ENCODE measurements at places on chromosomes 16 and 17. TPM values are rescaled to one million over a fixed set of nuclear protein-coding genes. Genes with fewer than 3 reads are reported as not detected.

- DNase-seq = no peak
Measured at GRCh38 chr16:57266531-57267260, 17.8 kb downstream of the PLLP start.

The ASB16 gene
- 18.2 TPM for polyA plus RNA-seq

The DHODH gene
- 12.1 TPM for polyA plus RNA-seq

The CDC27 gene
- 49.6 TPM for polyA plus RNA-seq

The CACNG3 gene
- not detected for polyA plus RNA-seq

The CHST4 gene
- not detected for polyA plus RNA-seq

The TBC1D28 gene
- not detected for polyA plus RNA-seq

The ETV4 gene
- 5.4 TPM for polyA plus RNA-seq

DNA sequence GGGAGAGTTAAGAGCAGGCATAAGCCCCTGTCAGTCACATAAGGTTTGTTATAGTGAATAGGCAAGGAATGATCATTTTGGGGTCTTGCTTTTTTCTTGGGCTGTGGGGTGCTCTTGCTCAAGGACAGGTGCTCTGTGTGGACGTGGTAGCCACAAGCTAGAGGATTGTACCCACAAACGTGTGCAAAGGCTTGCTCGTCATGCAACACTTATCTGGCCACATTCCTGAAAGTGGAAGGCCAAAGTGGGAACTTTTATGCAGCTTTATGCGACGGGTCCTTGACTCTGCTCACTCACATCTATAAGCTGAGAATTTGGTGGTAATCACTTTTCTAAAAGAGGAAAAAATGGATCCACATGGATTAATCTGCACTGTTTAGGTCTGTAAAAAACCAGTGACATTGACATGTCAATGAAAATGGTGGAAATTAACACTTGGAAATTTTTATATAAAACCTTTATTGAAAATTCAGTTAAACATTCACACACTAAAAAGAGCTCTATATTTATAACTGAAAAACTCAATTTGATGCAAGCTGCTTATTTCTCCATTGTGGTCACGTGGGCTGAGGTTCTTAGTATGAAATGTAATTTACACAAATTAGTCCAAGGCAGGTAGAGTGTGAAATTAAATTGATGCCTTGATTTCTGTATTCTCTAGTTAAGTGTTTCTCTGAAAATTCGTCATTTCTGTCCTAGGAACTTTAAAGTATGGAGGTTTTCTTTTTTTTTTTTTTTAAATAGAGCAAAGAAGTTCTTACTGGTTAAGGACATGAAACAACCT is 162.3 kb downstream of the MSI2 start:
- DNase-seq = no peak

The NPIPA8 gene
- 1.1 TPM for polyA plus RNA-seq

GRCh38 chr17:17110520-17110919 is 68.3 kb downstream of the MPRIP start:
- DNase-seq = no peak

The HELZ gene
- 20.6 TPM for polyA plus RNA-seq

The SLC16A5 gene
- 6.9 TPM for polyA plus RNA-seq

The PRKCA gene
- polyA plus RNA-seq = 2.4 TPM

GRCh38 chr16:56278196-56278855 is 87.0 kb downstream of the GNAO1 start:
- no peak for DNase-seq

DNA sequence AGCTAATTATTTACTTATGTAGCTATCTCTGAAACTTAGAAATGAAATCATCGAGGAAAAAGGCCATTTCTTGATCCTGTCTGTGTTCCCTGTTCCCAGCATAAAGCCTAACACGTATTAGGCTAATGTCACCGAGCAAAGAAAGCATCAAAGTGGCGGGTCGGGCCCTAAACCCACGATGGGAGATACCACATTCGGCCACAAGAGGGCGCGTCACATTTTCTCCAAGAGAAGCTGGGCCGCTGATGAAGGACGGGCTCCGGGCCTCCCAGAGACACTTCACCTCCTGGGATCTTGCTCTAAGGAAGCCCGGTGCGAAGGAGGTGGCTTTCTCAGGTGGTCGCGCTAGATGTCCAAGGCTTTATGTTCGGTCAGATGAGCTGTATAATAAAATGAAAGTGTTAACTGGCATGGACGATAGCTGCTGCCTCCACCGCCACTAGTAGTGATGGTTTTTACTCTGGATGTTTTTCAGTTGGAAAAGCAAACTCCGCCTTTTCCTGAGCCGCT is 853 bp upstream of the PDK2 start:
- DNase-seq = peak; percentile 68

The GRB7 gene
- 0.51 TPM for polyA plus RNA-seq

DNA sequence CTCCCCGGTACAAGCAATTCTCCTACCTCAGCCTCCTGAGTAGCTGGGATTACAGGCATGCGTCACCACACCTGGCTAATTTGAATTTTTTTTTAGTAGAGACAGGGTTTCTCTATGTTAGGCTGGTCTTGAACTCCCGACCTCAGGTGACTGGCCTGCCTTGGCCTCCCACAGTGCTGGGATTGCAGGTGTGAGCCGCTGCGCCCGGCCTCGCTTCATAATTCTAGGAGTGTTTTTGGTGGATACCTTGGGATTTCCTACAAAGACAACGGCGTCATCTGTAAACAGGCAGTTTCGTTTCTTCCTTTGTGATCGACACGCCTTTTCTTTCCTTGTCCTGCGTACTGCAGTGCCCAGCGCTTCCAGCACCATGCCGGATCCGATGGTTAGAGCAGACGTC is 60.9 kb upstream of the GNG13 start:
- DNase-seq = no peak

GRCh38 chr17:45948881-45949624 is 50.0 kb upstream of the STH start:
- DNase-seq = no peak

The KRT24 gene
- not detected for polyA plus RNA-seq

- DNase-seq = no peak
Measured at GRCh38 chr17:49637050-49637449, 40.8 kb downstream of the SPOP start.

- DNase-seq = no peak
Measured at GRCh38 chr17:48209973-48210372, 102.4 kb downstream of the SNX11 start.

DNA sequence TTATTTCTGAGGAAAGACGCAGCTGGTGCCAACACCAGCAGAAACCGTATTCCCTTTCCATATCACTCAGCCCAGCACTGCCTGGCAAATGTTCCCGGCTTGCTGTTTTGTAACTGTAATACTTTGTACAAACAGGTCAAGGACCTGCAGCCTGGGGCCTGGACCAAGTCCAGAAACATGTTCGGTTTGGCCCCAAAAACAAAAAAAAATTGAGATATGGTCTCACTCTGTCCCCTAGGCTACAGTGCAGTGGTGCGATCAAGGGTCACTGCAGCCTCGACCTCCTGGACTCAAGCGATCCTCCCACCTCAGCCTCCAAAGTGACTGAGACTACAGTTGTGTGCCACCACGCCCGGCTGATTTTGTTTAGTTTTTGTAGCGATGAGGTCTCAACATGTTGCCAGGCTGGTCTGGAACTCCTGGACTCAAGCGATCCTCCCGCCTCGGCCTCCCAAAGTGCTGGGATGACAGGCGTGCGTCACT is 1.2 kb downstream of the HAGH start:
- DNase-seq = no peak

GRCh38 chr16:73553941-73554660 is 506.2 kb upstream of the ZFHX3 start:
- no peak for DNase-seq

The CCDC144A gene
- polyA plus RNA-seq = 2.0 TPM

- peak; percentile 86 for DNase-seq
Measured at GRCh38 chr17:21214015-21214776, at the start of gene TMEM11. Gene TMEM11 (minus strand): TSS chr17:21214161. CDS start chr17:21214152, 9 bp downstream.

DNA sequence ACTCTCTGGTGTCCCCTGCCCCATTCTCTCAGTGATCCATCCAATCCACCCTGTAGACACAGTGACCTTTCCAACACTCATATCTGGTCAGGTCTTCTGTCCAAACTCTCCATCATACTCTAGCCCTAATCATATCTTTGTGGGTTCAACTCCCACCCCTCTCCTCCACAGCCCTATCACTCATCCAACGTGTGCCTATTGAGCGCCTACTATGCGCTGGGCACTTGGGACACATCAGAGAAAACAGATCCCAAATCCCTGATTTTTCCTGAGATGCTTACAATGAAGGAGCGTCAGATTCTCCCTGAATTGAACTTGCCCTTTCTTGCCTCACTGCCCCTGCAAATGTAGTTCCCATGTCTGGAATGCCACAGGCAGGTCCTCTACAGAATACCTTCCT is 1.8 kb downstream of the DCTPP1 start:
- DNase-seq = no peak

The KRT12 gene
- polyA plus RNA-seq = 0.08 TPM

DNA sequence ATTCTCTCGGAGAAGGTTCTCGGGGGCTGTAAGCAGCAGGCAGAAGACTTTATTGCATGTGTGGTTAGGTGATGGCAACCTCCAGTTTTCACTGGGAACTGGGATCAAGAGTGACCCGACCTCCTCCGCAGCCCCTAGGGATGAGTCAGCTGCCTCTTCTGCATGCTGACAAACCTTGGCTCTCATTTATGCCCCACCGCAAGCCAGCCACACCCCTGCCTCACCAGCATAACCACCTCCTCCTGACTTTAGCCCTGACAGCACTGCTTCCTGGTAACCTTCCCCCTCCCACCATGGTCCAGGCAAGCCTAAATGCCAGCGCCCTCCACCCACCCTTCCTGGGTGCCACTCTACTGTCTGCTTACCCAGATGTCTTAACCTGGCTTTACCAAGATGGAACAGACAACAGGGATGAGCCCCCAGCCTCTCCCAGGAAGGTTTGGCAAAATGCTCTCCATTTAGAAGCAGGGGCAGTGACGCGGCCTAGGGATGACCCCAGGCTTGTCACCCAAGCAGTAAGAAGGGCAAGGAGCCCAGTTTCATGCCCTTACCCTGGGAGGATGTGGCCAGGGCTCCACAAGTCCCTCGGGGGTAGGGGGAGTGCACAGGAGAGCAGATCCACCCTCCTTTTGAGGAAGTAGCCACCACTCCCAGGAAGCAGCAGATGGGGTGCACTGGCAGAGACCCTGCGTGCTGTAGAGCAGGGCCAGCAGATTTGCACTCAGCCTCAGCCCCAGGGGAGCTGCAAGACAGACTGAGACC is 73.5 kb downstream of the GOSR1 start:
- DNase-seq = no peak

- no peak for DNase-seq
Measured at GRCh38 chr17:82839617-82840292, at the start of gene ZNF750. Gene ZNF750 (minus strand): TSS chr17:82840022. CDS start chr17:82832454, 7,568 bp downstream.

DNA sequence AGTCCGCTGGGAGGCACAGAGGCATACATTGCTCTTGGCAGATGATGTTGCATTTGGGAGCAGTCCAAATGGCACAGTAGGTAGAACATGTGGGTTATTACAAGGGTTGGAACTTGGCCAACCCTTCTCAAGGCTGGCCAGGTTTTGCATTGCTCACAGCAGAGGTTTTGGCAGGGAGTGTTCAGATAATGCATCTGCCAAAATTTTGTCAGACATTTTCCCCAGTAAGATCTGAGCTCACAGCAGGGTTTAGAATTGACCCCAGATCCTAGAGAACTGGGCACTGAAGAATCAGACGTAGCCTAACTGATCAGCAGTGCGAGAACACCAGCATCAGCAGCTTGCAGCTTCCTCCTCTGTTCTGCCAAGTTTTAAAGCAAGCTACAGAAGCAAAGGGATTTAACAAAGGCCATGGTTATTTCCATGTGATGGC is 468.8 kb upstream of the KIF2B start:
- no peak for DNase-seq

GRCh38 chr16:84959784-84960417 is 51.4 kb downstream of the ZDHHC7 start:
- no peak for DNase-seq

The NPIPB6 gene
- polyA plus RNA-seq = 2.0 TPM

The CACNG4 gene
- 6.3 TPM for polyA plus RNA-seq

The CFAP97D1 gene
- polyA plus RNA-seq = 0.05 TPM

The CCL5 gene
- 1.2 TPM for polyA plus RNA-seq

The HSPB9 gene
- 0.25 TPM for polyA plus RNA-seq

DNA sequence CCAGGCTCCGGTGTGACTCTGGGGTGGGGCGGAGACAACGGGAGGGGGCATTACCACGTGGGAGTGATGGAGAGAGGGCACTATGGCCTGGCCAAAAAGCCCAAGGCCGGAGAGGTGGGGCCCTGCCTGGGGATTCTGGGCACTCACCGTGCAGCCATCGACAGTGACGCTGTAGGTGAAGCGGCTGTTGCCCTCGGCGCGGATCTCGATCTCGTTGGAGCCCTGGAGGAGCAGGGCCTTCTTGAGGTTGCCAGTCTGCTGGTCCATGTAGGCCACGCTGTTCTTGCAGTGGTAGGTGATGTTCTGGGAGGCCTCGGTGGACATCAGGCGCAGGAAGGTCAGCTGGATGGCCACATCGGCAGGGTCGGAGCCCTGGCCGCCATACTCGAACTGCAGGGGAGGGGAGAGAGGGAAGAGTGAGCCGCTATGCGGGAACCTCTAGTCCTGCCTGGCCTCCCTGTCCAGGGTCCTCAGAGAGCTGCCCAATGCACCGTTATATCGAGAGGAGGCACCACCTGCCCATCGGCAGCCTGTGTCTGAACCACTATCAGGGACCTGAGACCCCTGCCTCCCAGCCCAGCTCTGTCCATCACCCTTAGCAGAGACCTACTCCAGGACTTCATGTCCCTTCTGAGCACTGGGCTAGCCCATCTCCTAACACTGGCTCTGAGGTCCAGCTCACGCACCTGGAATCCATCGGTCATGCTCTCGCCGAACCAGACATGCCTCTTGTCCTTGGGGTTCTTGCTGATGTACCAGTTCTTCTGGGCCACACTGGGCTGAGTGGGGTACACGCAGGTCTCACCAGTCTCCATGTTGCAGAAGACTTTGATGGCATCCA is 15.6 kb downstream of the COL1A1 start:
- no peak for DNase-seq

GRCh38 chr17:44386182-44386525 is 3.3 kb downstream of the ITGA2B start:
- DNase-seq = no peak

The KRTAP4-1 gene
- polyA plus RNA-seq = not detected

The KRT35 gene
- not detected for polyA plus RNA-seq

The ST6GALNAC2 gene
- polyA plus RNA-seq = 3.3 TPM

DNA sequence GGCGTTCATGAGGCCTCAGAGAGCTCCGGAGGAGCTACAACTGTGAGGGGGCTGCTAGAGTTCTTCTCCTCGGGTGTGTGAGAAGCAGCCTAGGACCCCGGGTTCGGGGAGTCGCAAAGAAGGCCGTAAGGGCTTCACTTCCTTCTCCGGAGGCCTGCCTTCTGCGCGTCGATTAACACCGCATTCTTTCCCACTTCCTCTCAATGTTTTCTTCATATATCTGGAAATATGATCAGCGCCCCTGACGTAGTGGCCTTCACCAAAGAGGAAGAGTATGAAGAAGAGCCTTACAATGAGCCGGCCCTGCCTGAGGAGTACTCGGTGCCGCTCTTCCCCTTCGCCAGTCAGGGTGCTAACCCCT is 449 bp downstream of the SMCR8 start:
- no peak for DNase-seq

DNA sequence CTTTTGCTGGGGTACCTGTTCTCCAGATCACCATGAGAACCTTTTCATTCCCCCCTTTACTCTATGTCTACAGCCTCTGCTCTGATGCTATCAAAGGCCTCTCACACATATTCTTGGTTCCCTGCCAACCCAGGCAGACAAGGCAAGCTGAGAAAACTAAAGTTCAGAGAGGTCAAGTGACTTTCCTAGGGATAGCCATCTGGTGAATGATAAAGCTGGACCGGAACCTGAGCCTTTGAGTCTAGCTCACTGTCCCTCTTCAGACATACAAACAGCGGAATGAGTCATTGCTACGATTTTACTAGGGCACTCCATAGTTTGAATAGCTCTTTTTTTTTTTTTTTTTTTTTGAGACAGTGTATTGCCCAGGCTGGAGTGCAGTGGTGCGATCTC is 73.3 kb downstream of the XYLT1 start:
- no peak for DNase-seq

- DNase-seq = no peak
Measured at GRCh38 chr16:31700530-31701388, 172.8 kb upstream of the ZNF267 start.

Data from forelimb muscle (tissue), 1 donor.